ENCODE measurements at places on chromosomes 7 and 10.

GRCh38 chr10:9605231-9605630 lies 1412.4 kb upstream of the CELF2 start:
- no peak for DNase-seq

GRCh38 chr7:37825038-37825437 lies 23.4 kb upstream of the NME8 start:
- DNase-seq = no peak

DNA sequence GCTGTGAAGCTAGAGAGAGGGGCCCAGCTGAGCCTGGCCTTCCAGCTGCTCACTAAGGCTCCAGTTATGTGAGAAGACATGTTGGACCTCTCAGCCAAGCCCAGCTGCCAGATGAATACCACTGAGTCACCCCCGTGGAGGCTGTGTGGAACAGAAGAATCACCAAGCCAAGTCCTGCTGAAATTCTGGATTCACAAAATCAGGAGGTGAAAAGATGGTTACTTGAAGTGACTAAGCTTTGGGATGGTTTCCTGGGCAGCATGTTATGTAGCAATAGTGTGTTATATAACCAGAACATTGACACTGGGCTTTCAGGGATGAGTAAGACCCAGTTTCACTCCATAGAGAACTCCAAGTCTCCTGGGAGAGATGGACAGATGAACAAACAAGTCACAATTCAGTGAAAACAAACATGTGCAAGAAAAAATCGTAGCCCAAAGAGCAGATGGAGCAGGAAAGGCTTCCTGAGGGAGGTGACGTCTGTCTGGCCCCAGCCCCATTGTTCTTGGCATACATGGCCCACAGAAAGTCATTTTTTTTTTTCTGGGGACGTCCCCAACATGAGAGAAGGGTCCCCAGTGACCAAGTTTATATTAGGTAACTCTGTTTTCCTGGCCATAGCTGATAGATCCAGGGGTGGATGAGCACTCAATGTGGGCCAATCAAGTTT lies 64.1 kb upstream of the PDZD8 start:
- peak; percentile 43 for DNase-seq

GRCh38 chr10:60110739-60111138 lies 204.4 kb upstream of the CCDC6 start:
- DNase-seq = no peak

- no peak for DNase-seq
These were observed 593.3 kb downstream of the POM121L12 start for GRCh38 chr7:53628775-53629174.

DNA sequence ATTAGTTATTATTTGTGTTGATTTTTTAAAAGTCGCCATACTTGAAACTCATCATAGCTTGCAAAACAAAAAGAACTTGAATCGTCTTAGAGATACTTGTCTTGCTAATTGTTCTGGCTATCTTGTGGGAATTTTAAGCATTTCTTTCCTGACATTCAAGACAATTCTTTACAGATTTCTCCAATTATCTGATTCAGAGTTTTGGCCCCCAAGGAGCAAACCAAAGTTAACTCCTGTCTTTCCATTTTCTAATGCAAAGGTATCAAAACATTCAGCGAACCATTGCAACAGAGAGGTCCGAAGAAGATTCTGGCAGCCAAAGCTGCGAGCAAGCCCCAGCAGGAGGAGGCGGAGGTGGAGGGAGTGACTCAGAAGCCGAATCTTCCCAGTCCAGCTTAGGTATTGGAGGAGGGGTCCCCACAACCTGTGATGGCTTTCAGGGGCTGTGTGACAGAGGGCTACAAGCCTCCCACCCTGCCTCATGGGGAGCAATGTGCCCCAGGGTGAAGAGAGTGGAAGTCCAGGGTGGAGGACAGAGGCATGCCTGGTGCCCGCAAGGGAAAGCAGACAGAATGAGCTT lies 119.4 kb upstream of the STK17A start:
- DNase-seq = no peak

GRCh38 chr7:209906-210305 lies 17.5 kb downstream of the FAM20C start:
- DNase-seq = no peak

DNA sequence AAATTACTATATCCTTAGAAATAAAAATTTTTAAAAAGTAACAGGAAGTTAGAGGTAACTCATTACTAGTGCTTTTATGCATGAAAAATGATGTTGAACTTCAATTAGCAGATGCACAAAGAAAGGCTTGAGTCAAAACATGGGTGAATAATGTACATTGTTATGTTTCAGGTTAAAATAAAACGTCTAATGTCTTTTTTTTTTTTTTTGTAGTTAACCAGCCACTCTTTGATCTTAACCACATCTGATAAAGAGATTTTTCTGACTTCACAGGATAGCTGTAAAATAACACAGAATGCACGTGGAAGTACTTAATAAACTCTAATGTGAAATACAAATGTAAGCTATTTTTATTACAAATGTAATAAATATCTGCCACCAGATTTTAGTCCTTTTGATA lies 61.7 kb downstream of the GSAP start:
- DNase-seq = no peak

Data from Ammon's horn (tissue), 1 donor.